ENCODE measurements at places on chromosomes 2 and 18.

- DNase-seq, result no peak
These were observed 59.4 kb upstream of the EPB41L3 start for GRCh38 chr18:5603153-5603552.

GRCh38 chr2:5666798-5667197 lies 25.4 kb upstream of the SOX11 start:
- DNase-seq, result no peak

DNA sequence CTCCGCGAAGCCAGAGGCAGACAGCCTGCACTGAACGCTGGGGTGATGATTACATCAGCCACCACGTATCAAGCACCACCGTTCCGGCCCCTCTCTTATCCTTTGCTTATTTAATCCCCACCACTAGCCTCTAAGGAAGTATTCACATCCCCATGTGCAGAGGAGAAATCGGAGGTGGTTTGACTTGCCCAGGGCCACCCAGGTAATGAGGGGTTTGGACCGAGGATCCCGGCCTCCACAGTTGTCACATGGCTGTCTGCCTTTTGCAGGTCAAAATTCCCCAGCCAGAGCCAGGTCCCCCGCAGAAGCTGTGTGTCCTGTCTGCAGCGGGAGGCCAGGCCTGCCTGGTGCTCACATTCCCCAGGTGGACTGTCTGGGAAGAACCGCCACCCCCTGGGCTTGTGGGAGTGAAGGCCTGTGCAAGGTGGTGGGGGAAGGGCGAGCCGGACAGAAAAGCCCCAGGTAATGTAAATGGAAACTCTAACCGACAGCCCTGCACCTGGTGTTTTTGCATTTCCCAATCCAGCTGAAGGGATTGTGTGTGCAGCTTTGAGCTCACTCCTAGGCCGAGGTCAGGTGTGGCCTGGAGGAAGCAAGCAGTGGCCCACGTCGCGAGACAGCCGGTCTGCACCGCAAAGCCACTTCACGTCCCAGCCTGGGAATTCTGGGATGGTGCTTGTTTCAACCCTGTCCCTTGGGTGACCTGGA lies 108.5 kb upstream of the ID2 start:
- no peak for DNase-seq

- no peak for DNase-seq
These were observed 24.9 kb downstream of the CAPN14 start for GRCh38 chr2:31192396-31192795.

GRCh38 chr2:201925056-201925455 lies 108.6 kb upstream of the FZD7 start:
- DNase-seq, result no peak

GRCh38 chr18:29925566-29925965 lies 1117.0 kb downstream of the DSC3 start:
- no peak for DNase-seq

- peak; percentile 96 for DNase-seq
These were observed 2.2 kb downstream of the SH2D6 start for GRCh38 chr2:85420536-85421259.

DNA sequence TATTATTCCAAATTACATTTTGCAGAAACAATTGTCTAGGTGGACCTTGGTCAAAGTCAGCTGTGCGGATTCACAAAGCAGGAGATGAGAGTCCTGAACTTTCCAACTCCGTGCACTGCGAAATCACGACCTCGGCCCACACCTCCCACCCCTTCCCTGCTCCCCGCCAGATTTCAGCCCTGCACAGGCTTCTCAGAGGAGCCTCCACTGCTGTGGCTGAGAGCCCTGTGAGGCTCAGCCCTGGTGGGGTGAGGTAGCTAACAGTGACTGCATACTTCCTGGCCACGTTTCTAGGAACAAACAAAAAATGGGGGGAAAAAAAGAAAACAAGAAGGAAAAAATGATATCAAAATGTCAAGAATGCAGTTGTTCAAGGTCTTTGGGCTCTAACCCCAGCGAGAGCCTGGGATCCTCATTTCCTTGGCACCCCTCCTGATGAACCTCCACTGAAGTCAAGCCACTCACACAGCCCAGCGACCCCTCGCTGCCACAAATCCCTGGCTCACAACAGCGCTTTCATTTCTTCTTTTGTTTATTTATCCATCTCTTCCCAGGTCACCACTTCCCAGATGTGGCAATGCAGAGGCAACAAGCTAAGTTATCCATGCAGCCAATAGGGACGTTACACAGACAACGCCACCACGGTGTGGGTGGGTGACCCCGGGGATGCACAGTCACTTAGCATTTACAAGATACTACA lies 729.7 kb upstream of the ID2 start:
- DNase-seq, result no peak

DNA sequence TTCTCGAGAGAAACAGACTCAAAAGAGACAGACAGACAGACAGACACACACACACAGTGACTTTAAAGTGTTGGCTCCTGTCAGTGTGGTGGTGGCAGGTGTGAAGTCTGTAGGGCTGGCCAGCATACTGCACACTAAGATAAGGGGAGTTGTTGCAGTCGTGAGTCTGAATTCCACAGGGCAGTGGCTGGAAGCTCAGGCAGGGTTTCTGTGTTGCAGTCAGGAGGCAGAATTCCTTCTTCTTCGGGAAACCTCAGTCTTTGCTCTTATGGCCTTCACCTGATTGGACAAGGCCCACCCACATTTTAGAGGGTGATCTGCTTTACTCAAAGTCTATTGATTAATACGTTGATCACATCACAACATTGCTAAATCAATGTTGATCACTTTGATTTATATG lies 478.4 kb upstream of the HS6ST1 start:
- DNase-seq, result no peak

DNA sequence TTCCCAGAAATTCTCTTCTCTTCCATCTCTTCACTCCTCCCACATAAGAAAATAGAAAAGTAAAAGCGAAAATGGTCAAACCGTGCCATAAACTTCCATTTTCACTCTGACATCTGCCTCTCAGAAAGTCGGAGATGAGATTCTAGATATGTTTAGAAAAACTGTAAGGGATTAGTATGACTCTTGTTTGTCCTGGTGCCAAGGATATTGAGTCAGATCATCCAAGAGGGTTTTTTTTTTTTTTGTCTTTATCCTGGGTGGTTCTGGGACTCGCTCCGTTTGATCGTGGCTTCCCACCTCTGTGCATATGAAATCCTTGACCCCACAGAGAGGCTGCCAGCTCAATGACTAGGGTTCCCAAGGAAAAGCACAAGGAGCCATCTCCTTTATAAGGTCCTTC lies 17.3 kb downstream of the EN1 start:
- no peak for DNase-seq

GRCh38 chr2:174829550-174829949 lies 65.3 kb upstream of the CHRNA1 start:
- DNase-seq, result no peak

DNA sequence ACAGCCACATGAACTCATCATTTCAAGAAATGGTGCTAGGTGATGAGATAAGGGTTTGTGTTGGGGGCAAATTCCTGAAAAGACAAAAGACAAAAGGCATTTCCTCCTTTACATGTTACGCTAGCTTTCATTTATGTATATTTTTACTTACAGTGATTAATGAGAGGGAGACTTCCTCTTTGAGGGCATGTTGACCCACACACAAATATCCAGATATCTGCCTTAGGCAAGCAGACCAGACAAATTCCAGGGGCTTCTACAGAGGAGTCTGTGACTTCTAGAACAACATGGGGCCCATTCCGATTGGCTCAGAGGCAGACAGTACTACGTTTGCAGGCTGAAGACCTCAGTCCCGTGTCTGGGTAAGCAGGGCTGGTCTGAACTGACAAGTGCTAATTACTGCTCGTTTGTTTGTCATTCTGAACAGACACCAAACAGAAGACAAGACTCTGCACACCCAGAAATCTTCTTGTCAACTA lies 74.8 kb upstream of the ST6GAL2 start:
- DNase-seq, result no peak

- DNase-seq, result no peak
These were observed 378.6 kb downstream of the MEIS1 start for GRCh38 chr2:66813525-66813924.

DNA sequence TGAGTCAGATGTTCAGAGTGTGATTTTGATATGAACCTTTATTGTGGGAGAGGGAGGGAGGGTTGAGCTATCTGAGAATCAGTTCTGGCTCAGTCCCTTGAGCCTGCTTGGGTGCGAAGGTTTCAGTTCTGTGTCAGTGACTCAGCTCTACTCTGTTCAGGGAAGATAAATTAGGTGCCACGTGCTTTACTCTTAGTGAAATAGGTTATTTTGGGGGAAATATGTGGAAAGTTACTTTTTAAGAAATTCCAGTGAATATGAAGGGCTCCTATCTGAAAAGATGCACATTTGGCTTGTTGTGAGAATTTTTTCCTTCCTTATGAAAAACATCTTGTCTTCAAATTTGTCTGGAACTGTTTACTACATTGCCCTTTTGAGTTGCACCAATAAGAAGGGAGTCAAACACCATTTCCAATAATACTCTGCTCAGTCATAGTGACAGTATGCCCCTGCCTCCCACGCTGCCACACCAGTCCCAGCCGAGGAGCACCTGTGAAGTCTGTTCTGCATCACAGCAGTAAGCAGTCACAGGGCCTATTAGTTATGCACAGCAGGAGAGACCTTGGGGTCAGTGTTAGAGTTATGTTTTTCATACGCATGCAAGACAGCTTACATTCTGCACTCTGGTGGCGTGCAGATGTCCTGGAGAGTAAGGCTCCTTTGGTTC lies 32.8 kb upstream of the DNAH7 start:
- DNase-seq, result peak; percentile 48

DNA sequence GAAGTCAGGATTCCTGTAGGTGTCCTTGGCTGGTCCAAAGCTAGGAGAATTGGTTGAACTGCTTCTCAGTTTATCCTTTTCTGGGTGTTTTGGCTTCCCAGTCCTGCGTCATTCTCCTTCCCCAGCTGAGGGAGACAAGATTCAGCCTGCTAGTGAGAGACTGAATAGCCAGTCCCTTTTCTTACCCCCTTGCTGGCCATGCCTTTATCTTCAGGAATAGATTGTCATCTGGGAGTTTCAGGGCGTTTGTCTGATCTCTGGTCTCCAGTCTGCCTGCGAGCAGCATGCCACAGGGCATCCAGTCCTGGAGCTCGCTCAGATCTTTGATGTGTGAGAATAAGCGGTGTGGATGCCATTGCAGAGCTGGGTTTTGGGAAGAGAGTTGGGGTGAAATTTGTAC lies 5.8 kb downstream of the MYO1B start:
- no peak for DNase-seq

DNA sequence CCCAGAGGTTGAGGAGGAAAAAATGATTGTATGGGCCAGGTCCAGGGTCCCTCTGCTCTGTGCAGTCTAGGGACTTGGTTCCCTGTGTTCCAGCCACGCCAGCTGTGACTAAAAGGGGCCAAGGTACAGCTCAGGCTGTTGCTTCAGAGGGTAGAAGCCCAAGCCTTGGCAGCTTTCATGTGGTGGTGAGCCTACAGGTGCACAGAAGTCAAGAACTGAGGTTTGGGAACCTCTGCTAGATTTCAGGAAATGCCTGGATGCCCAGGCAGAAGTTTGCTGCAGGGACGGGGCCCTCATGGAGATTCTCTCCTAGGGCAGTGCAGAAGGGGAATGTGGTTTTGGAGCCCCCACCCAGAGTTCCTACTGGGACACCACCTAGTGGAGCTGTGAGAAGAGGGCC lies 10.6 kb upstream of the MBP start:
- DNase-seq, result no peak

- no peak for DNase-seq
These were observed 98.7 kb downstream of the PLEKHA3 start for GRCh38 chr2:178579006-178579405.

GRCh38 chr2:83665894-83666293 lies 793.2 kb downstream of the SUCLG1 start:
- DNase-seq, result no peak

GRCh38 chr2:100059638-100060037 lies 82.8 kb downstream of the AFF3 start:
- DNase-seq, result no peak

GRCh38 chr18:2857491-2858131 lies 10.8 kb downstream of the EMILIN2 start:
- DNase-seq, result no peak

GRCh38 chr2:41736105-41736567 lies 311.7 kb upstream of the PKDCC start:
- no peak for DNase-seq

DNA sequence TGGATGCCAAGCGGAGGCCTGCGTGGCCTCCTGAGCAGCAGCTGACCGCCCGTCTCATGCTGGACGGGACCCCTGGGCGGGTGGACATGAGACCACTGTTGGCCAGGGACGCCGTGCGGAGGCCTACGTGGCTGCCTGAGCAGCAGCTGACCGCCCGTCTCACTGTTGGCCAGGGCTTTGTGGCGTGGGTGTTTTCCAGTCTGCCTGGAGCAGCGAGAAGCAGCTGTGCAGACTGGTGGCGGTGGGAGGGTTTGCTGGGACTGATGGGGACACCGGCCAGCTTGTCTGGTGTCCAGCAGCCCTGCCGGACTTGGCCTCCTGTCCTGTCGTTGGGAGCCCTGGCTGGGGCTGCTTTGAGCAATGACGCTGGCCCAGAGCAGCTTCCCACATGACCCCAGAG lies 5.8 kb upstream of the D2HGDH start:
- DNase-seq, result no peak

GRCh38 chr18:57243624-57244179 lies 96.8 kb downstream of the BOD1L2 start:
- no peak for DNase-seq

- no peak for DNase-seq
These were observed 74.8 kb upstream of the SLC39A10 start for GRCh38 chr2:195582188-195582587.

DNA sequence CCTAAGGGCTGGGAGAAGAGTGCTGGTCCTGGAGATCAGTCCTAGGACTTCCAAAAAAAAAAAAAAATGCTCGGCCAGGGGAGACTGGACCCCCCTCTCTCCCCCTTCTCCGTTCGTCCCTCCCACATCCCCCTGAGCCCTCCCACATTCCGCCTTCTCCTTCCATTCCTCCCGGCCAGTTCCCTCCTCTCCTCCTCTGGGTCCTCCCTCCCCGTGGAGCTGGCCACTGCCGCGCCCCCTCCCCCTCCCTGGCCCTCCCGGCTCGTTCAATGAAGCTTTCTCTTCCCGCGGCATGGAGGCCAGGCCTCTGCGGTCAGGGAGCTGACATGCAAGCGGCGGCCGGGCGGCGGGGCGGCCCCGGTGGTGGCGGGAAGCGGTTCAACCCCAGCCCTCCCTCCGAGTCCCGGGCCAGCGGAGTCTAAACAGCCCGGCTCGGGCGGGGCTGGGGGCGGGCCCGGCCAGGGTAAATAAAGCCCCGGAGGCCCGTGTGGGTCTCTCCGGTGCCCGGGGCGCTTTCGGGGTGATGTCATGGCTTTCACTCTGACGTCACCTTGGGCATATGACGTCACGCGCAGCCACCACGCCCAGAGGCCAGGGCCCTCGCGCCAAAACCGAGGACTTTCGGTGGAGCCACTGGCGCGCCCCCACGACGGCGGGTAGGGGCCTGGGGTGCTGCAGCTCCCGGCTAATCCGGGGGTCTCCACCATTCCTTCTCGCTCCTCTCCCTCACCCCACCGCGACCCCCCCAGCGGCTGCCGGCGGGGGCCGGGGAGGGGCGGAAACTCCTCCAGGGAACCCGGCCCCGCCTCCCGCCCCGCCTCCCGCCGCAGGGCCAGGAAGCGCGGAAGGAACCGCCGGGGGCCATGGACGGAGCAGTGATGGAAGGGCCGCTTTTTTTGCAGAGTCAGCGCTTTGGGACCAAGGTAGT lies at the start of the genes DOK1 and LOXL3:
TSS of gene DOK1 (plus strand) at position 829 of the 928 bp plus-strand sequence. CDS start at position 864, 35 bp downstream.
TSS of gene LOXL3 (minus strand) at position 51 of the 928 bp plus-strand sequence. CDS start 1,308 bp downstream, outside the sequence.
- peak; percentile 88 for DNase-seq

GRCh38 chr18:34514238-34514637 lies 195.9 kb upstream of the DTNA start:
- no peak for DNase-seq

GRCh38 chr2:233466991-233467603 lies 99.5 kb downstream of the USP40 start:
- DNase-seq, result no peak

GRCh38 chr2:30105556-30105955 lies 41.3 kb upstream of the YPEL5 start:
- no peak for DNase-seq

All from activated naive CD8-positive, alpha-beta T cell treated with anti-CD3 and anti-CD28 coated beads, Interleukin-2, amount 50 U/mL, for 24 hours (primary cell).